ENCODE measurements at places on chromosomes 5 and 9. TPM values are rescaled to one million over a fixed set of nuclear protein-coding genes. Genes with fewer than 3 reads are reported as not detected.

Gene CDKN2B
- not detected for total RNA-seq

Gene IFNA2
- not detected for total RNA-seq

Gene NDFIP1
- total RNA-seq = 53.0 TPM

Gene FOXD4L4
- 0.03 TPM for total RNA-seq

Gene UNC5A
- 0.28 TPM for total RNA-seq

Gene STK32A
- total RNA-seq = 0.25 TPM

Gene IFNA13
- total RNA-seq = not detected

Gene SLC46A2
- total RNA-seq = not detected

Gene OR1J2
- not detected for total RNA-seq

Gene KCNIP1
- not detected for total RNA-seq

Gene SV2C
- total RNA-seq = not detected

Data from A549 treated with RU486 at 1 μM for 4 hours (cell line).